ENCODE measurements at places on chromosomes 2 and 18.

GRCh38 chr2:152466980-152467676 lies 132.2 kb downstream of the FMNL2 start:
- DNase-seq, result no peak

GRCh38 chr2:128405467-128405900 lies 86.8 kb upstream of the HS6ST1 start:
- no peak for DNase-seq

- no peak for DNase-seq
Observed at GRCh38 chr2:6143812-6144211, 451.6 kb downstream of the SOX11 start.

DNA sequence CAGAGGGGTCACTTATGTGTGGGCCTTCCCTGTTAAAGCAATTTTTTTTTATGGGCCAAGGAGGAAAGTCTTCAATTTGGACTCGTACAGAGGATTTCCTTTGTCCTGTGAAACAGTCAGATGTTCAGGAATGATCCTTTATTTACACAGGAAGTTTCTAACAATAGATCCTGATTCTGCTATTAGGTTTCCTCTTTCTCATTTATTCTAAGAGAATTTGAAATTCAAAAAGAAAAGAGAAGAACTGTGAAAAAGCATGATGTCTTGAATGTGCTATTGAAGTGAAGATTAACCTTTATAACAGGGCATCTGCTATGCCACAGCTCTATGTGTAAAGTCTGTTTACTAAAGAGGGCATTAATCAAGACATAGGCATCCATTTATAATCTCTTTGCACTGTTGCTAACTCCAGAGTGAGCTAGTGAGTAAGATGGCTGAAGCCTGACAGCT lies 105.3 kb upstream of the FAM98A start:
- DNase-seq, result no peak

GRCh38 chr2:3704692-3705091 lies 1.3 kb downstream of the DCDC2C start:
- no peak for DNase-seq

GRCh38 chr2:5713101-5713500 lies 20.9 kb downstream of the SOX11 start:
- no peak for DNase-seq

GRCh38 chr2:38981003-38981669 lies 91.5 kb downstream of the ARHGEF33 start:
- no peak for DNase-seq

All from GF-D8 (cell line).